ENCODE measurements at places on chromosomes 1 and 21.

GRCh38 chr1:53517821-53518352, 58.7 kb downstream of the DMRTB1 start:
- DNase-seq = no peak

- DNase-seq = no peak
These were observed 4.6 kb downstream of the NENF start for GRCh38 chr1:212437179-212437798.

DNA sequence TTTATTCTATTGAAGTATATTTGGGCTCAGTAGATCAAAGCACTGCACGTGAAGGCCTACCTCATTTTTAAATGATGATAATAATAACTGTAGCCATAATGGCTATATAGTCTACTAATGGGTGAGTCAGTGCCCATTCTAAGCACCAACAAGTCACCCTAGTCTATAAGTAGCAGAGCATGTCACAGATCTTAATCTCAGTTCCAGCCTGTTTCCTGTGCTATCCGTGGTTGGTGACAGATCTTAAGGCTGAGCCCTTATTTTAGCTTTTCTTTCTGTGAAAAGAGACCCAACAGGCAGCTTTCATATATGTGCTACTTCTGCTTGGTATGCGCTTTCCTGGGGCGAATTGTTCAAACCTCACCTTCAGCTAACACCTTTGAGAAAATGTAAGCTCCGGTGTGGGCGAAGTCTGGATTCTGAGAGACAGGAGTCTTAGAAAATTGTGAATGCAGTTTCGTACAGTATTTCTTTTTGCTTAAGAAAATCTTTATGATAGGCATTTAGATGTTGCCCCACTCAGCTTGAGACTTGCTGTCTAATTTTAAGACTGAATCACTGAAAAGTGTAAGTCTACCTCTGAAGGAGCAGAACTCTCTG, 59.6 kb downstream of the FMN2 start:
- no peak for DNase-seq

DNA sequence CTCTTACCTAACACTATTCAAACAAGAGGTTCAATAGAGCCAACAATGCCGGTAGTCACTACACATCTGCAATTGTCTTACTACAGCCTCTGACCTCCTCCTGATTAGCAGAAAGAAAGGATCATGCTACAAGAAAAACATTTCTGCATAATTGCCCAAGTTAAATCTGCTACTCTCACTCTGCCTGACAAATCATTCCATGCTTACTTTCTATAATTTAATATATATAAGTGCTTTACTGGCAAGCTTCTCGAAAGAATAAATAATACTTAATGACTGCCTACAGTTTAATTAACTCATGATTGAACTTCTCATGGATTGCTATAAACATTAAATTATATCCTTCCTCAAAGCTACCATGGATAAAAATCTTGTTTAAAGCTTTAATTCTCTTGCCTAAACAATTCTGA, 156.0 kb downstream of the SLC45A1 start:
- no peak for DNase-seq

DNA sequence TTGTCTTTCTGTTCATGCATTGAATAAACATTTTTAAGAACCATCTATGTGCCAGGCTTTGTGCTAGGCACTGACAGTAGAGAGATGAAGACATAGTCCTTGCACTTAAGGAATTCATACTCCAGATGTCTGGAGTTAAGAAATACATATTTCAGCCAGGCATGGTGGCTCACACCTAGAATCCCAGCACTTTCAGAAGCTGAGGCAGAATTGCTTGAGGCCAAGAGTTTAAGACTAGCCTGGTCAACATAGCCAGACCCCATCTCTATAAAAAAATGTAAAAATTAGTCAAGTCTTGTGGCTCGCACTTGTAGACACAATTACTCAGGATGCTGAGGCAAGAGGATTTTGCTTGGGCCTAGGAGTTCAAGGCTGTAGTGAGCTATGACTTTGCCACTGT, 18.6 kb upstream of the YTHDF2 start:
- DNase-seq = no peak

DNA sequence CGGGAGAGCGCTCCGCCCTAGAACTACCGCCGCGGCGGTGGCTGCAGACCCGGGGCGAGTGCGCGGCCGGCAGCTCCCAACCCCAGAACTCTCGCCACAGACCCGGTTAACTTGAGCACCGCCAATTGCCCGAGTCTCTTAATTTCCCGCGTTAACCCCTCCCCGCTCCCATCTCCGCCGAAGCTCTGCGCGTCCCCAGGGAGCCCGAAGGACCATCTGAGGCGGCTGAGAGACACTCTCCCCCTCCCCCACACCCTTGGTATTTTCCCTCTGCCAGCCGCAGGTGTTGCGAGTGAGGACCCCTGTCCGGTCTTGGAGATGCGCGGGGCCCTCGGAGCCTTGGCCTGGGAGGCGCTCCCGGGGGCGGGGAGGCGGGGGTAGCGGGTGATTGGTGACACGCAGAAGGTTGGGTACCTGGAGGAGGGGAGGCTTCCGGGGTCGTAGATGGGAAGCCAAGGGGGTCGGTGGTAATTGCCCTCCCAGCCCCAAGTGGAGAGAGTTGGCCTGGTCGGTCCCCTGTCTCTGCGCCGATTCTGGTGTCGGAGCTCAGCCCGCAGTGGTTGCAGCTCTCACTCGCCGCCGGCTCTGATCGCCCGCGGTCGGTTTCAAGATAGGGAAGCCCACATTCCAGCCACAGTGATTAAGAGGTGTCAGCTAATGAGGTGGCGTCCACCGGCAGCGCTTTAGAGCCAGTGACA, 858 bp upstream of the SUSD4 start:
- no peak for DNase-seq

GRCh38 chr1:145845514-145846161, at the start of gene NUDT17:
Gene NUDT17 (plus strand): TSS chr1:145845630. CDS start chr1:145845641, 11 bp downstream.
- peak; percentile 85 for DNase-seq

DNA sequence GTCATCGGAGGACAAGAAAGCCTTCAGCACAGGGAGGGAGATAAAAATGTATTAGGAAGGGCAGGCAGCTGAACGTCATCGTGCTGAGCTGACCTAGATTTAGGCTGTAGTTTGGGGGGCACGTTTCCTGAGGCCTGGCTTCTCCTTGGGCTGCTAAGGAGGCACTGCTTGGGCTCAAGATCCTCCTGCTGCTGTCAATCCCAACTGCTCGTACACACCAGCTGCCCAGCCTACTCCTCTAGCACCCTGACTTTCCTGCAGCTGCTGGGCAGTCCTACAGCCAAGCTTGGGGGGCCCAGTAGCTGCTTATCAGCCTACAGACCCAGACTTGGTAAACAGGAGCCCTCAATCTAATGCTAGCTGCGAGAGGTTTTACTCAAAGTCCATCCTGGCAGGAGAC, 6.2 kb downstream of the TMEM35B start:
- DNase-seq = no peak

DNA sequence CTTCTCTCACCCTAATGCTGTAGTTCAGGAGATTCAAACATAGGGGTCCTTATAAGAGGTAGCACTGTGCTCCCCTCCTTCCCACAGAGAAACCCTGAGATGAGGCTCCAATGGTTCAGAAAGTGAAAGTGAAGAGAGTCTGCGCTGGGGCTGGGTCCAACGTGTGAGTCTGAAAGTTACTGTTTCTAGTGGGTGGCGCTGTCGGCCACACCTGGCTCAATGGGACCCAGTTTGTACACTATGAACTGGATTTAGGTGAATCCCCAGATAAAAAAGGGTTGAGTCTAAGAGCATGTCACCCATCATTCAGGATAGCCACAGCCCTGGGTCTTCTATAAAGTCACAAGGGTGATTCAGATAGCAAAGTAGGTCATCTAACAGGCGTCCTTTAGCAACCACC, 2.8 kb downstream of the SMCP start:
- no peak for DNase-seq

DNA sequence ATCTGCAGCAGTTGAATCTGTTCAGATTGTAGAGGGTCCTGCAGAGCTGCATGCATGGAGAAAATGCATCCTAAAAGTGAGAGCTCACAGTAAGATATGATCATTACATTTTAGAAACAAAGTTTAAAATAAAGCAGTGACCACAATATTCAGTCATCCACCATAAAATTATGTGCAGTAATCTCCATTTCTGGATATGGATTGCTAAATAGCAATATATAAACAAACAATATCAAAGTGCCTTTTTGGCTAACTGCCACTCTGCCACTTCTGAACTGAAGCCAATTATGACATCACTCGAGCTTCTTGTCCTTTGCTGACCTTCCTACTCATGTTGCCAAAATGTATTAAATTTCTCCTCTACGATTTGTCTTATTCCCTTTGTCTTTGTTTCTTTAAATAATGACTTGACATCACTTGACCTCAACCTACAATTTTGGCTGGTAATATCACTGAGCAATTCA, 262.0 kb upstream of the CXADR start:
- DNase-seq = no peak

DNA sequence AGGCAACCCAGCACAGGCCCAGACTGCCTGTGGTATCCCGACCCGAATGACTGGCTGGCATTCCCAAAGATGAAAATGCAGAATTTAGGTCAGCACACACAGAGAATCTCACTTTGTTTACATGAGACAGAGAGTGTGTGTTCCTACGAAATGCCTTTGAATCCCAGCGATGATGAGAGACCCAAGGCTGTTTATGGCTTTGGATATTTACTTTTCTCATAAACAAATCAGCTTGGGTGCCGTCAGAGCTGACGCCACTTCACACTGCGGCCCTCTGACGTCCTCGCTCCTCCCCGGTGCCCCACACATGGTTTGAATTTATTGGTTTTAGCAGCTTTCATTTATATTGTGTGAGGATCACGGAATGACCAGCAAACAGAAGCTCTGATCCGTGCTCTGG, 18.7 kb downstream of the TRABD2B start:
- DNase-seq = no peak

GRCh38 chr1:30838996-30839395, 69.6 kb downstream of the SDC3 start:
- DNase-seq = no peak

DNA sequence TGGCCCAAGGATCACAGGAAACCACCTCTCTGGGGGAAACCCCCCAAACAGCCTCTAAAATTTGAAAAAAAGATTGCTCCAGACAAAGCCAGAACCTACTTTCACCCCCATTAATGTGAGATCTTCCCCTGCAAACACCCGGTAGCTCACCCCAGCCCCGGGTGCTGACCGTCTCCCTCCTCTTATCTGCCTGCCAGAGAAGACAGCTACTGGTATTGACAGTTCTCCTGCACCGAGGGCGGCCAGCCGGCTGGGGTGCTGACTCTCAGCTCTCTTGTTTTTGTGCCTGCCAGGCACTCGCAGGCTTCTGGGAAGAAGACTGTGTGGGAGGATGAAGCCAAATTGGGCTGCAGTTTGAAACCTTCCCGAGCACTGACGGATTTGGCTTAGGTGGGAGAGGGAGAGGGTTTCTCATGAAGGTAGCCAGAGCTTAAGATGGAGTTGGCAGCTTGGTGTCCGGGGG, 48.2 kb downstream of the RASSF5 start:
- DNase-seq = peak; percentile 45

DNA sequence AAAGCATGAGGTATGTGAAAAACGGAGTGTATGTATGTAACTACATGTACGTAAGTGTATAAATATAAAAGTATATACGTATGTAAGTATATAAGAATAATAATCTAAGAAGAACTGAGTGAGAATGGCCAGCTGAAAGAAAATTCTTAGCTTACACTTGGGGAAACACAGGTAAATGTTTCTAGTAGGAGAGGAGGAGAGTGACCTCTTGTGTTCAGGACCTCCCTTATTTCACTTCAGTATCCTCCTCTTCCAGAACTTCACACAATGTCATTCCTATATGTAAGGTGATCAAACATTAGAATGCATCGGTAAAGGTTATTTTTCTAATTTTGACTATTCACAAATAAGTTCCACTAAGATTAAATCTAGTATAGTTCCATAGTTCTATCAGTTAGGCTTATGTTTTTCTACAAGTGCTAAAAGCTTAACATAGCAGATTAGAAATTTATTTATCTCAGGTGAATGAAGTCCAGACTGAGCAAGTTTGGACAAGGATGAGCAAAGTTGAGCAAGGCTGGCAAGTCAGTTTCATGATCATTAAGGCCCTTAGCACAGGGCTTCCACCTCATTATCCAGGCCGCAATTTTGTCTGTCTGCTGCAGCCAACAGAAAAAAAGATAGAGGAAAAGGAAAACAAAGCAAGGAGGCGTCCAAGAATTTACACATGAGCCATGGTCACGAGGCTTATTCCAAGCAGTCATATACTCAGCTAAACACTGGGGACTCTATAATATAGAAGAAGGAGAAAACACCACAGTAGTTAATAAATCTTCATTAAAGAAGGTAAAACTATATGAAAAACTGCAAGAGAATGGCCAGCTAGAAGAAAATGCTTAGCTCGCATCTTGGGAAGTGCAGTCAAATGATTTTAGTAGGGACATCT, 7.1 kb upstream of the MROH9 start:
- DNase-seq = no peak

DNA sequence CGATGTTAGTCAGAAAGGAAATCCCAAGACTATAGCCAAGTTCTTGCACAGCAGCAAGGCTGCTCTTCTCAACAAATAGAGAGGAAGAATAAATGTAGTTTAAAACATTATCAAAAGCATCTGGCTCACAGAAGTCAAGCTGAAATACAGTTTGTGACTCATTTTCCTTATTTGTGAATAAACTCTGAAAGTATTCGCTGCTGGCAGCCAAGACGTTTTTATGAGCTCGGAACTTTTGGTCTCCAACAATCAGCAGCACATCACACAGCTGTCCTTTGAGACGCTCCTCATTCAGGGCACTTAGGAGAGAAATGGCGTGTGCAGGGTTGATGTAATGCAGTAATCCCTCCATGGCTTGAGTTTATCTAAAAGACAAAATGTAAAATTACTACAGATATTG, 16.4 kb downstream of the ZBTB21 start:
- no peak for DNase-seq

- no peak for DNase-seq
These were observed 12.2 kb downstream of the SLC35F3 start for GRCh38 chr1:233916706-233917105.

DNA sequence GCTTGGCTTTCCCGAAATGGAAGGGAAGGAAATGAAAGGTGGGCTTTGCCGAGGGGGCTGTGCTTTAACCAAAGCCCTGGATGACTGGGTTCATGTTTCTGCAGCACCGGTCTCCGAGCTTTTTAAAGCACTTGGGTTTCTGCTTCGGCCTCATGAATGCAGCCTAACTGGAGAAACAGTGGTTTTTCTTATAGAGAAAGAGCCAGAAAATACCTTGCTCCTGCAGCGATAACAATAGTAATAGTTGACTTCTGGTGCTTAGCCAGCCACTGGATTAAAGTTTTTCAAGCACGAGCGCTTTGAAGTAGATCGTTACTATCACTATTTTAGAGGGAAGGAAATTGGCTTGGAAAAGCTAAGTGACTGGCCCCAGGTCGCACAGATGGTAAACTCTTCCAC, 500 bp upstream of the DOCK7 start:
- DNase-seq = no peak

DNA sequence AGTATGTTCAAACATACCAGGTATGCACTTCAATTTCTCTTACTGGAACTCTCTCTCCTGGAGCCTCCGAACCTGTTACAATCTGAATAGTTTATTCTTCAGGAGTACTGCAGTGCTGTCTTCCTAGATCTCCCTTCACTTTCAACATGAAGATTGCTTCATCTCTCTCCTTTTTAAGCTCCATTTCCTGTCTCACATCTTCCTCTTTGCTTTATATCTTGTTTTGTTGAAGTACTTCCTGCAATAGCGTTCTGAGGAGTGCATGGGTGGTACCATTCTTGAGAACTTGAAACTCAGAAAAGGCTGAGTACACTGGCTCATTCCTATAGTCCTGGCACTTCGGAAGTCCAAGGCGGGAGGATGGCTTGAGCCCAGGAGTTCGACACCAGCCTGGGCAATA, 15.7 kb upstream of the C1orf146 start:
- DNase-seq = no peak

- DNase-seq = no peak
These were observed 40.6 kb downstream of the CAPN2 start for GRCh38 chr1:223752721-223753515.

- no peak for DNase-seq
These were observed 771.2 kb upstream of the B3GALT2 start for GRCh38 chr1:193957556-193958095.

GRCh38 chr1:46408356-46409062, 14.4 kb downstream of the FAAH start:
- no peak for DNase-seq
